Fibroblast of skin of right biceps (primary cell): ENCODE measurements at places on chromosomes 5 and 9.

DNA sequence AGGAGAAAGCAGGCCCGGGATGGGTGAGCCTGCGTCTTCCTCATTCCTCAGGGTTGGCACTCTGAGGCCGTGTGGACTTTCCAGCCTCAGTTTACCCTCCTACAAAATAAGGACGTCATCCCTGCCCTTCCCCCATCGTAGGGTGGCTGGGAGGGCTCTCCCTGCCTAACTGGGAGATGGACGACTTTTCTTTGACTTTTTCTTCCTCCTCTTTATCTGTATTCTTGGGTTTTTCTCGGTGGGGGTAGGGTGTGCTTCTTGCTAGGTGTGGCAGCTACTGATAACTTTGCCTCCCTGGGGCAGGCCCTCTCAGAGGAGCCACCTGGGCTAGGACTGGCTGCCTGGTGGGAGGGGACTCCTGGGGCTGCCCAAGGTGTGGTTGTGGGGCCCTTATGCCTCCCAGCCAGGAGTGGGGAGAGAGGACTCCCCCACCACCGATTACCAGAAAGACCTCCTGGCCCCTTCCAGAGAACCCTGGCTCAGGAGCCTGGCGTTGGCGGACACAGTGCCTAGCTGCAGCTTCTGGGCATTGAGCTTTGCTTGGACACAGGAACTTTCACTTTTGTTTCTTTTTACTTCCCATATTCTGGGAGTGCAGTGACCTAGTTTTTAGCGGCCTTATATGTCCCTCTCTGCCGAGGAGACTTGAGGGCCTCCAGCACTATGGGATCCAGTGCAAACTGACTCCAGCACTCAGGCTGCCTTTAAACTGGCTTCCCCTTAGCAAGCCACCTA, 6.1 kb downstream of the GLIPR2 start:
- no peak for DNase-seq

DNA sequence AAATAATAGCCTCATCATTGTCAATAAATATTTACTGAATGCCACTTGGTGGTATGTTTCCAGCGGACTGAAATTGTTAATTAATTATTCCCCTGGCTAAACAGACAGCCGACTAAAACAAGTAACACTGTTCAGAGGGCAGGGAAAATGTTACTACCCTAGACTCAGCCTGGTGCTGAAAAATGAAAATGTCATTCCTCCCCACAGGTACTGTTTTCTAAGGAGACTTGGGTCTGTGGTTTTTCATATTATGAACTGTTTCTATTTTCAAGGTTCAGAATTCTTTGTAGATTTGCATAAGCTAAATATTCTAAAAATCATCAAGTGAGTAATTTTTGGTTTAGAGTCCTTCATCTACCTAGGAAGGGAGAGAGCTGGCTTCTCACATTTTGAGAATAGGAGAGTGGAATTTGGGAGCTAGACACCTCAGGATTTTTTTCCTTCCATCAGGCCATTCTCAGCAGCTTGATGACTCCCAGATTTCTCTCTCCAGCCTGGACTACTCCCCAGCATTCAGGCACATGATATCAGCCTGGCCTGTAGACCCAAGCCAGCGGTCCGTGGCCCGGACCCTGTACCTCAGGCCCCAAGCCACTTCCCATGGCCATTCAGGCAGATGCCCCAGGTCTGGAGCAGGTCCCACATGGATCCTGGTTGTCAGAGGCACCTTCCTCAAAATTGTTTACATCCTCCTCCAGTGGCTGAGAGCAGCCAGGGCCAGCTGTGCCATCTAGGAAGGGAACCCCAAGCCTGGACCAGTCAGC, 24.4 kb downstream of the BHMT start:
- no peak for DNase-seq

DNA sequence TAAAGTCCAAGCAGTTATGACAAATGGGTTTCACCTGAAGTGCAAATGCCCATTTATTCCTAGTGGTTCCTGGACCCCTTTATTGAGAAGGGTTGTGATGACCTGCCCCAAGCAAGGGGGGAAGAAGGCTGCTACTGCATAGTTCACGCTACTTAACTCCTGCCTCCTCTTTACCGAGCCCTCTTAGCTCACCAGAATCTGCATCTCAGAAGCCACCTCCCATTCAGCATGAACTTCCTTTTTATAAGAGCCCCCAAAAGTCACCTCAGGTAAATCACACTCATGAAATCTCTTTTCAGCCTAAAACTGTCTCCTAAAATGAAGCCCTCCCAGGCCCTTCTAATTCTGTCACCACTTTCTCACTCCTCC, 26.6 kb upstream of the C9orf72 start:
- no peak for DNase-seq

DNA sequence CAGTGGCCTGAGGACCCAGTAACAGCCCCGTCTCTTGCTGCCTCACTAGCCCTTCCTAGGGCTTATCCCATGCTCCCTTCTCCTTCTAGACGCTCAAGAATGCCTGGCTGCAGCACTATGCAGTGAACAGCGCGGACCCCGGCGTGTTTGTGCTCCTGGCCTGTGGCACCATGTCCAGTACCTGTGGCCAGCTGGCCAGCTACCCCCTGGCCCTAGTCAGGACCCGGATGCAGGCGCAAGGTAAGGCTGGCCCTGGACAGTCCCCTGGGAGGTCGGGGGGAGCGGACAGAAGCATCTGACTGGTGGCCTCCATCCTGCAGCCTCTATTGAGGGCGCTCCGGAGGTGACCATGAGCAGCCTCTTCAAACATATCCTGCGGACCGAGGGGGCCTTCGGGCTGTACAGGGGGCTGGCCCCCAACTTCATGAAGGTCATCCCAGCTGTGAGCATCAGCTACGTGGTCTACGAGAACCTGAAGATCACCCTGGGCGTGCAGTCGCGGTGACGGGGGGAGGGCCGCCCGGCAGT, 20.5 kb downstream of the PTGES2 start:
- no peak for DNase-seq

DNA sequence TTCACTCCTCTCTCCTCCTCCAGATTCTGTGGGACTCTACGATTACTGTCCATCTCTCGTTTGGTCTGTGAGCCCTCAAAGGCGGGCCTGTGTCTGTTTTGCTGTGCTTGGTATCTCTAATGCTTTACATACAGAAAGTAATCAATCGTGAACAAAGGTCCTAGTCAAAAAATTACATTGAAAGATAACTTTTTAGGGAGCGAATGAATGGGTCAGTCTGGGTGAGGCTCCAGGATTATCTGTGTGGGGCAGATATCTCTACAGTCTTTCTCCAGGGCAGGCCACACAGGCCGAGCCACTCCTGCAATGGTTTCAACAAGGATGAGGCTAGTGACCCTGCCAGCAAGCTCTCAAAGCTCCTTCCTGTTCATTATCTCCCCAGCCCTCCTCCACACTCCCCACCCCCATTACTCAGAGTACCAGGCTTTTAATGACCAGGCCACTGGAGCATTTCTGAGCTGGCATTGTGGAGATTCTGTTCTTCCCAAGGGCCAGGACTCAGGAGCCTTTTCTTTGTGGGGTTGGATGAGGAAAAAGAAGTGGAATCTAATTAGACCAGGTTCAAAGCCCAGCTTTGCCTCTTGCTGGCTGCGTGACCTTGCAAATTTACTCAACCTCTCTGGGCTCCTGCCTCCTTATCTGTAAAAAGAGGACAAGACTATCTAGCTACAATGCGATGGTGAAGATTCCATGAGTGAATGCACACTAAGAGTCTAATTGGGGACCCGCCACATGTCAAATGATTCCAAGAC, 10.2 kb downstream of the CORO2A start:
- no peak for DNase-seq

DNA sequence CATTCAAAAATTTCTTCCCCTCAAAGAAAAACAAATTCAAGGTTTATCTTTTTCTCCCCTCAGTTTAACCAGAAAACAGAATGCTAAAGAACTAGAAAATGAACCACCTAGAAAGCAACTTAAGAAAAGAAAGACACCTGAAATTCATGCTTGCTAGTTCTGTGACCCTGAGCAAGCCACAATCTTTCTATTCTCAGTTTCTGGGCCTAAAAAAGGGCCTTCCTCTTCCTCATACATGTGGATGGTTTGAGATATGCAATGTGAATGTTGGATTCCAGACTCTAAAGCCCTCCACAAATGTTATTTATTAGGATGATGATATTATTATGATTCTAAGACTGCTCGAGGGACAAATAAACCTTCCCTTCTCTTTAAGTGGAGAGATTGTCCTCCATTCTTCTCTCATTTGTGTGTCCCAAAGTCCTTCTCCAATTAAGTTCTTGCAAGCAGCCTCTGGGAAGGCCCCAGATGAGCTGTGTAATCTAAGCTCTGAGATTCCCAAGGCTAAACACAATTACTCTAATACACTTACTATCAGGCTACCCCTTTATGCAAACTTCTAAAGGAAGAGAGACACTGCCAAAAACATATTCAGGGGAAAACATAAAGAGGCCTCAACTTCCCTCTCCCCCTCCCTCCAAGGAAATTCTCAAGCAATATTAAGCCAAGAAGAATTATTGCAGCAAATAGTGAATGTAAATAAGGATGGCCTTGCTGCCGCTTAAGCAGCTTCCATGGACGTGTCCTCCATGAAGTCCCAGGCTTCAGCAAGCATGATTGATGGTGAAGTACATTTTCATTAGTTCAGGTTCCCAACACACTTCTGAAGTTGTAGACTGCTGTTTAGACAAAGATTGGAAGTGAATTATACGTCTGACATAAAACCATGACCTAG, 80.2 kb downstream of the PRKACG start:
- DNase-seq, result no peak

DNA sequence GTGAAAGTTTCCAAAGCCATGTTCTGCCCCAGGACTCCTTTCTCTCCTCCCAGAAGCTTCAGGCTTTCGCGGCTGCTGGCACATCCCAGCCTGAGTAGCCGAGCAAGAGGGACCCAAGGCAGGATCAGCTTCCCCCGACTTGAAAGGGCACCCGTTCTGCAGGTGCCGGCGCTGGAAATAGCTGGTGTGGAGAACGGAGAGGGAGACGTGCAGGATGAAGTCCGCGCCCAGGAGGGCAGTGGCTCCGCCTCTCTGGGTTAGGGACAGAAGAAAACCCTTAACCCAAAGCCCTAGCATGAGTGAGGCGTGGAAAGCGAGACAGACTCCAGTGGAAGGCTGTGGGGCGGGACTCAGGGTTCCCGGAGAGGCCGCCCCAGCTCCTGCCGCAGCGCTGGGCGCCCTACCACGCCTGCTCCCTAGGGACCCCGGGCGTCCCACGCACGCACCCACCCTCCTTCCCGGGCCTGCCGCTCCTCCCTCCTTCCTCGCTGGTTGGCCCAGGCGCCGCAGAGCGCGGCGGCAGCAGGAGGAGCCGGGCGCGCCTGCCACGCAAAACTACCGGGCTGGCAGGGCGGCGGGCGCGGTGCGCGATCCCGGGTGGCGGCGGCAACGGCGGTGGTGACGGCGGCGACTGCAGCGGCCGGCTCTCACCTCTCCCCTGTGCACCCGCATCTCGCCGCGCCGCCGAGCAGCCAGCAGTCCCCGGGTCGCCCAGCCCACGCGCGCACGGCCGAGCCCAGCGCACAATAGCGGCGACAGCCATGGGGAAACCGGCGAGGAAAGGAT, at the start of gene SLC1A1:
Gene SLC1A1, plus strand, starts transcription at position 550 of the 786 bp plus-strand sequence. Its CDS starts 212 bp downstream, at position 762.
- peak; percentile 35 for DNase-seq

DNA sequence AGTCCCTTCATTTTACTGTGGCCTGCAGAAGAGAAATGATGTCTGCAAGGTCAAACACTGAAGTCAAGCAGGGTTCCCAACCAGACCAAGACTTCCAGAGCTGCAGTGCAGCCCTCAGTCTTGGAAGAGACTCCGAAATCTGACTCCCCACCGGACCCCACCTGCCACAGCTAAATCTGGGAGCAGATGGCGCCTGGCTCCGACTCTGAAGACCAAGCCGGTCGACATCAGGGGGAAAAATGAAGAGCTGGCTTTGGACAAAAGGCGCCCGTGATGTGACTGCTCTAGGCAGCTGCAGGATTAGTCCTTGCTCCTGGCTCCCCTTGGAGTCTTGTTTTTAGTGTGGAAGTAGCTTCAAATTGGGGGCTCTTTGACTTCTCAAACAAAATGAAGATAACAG, 72.4 kb upstream of the ZNF622 start:
- DNase-seq, result no peak

DNA sequence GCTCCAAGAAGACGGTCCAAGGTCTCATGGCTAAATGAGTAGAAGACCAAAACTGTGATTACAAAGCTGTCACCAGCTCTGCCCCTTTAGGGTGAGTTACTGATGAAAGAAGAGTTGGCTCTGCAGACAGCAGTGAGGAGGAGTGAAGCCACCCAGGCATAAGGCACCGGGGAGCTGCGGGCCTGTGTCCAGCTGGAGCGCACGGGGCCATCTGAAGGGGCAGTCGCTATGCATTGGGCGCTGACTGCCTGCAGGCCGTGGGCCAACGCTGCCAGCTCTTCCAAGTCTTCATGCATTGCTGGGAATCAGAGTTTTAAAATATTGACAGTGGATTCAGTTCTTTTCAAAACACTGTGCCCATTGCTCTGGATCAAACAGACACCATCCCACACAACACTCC, 70.3 kb downstream of the DAPK1 start:
- no peak for DNase-seq

GRCh38 chr9:561427-561826, 280.1 kb upstream of the DMRT1 start:
- DNase-seq, result peak; percentile 30

DNA sequence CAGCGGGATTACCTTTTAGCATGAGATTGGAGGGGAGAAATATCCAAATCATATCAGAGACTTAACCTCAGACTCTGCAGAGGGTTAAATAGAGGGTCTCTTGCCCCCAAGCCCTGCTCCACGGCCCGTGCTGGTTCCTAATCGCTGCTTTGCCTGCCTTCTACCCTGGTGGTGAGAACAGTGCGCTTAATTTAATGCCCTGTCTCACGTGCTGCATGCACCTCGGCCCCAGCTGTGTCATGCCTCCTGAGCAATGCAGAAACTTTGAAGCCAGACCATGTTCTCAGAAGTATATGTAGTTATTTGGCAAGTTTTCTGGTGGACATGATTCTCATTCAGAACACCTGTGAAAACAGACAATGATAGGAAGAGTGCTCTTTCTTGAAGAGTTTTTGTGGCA, 1.4 kb downstream of the OTULIN start:
- DNase-seq, result peak; percentile 30

GRCh38 chr5:1406681-1407640, 38.3 kb downstream of the SLC6A3 start:
- no peak for DNase-seq

DNA sequence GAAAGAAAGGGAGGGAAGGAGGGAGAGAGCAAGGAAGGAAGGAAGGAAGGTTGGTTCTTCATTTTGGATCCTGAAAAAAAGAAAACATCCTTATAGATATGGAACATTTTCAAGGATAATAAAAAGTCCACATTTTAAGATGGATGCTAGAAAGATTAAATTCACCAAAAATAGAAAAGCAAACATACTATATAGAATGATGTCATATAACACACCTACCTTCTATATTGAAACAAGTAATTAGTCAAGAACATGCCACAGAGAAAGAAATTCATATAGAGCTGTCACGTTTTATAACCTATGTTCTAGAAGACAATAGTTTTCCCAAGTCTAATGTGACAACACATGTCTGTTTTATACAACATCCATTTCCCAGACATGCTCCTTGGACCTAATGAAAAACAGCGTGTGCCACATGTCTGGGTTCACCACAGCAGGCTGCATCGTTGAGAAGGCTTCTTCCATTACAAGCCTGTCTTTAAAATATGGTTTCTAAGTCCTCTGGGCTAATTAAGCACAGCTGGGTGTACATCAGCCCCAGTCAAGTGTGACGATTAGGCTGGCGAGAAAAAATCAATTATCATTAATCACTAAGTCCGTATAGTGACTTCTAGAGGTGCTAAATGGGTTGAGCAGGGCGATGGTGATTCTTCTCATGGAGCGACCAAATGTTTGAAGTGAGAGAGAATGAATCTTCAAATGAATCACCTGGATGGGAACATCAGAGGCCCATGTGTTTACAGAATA, 301.8 kb downstream of the TLE1 start:
- no peak for DNase-seq
